ENCODE measurements at places on chromosomes 7 and 10.

DNA sequence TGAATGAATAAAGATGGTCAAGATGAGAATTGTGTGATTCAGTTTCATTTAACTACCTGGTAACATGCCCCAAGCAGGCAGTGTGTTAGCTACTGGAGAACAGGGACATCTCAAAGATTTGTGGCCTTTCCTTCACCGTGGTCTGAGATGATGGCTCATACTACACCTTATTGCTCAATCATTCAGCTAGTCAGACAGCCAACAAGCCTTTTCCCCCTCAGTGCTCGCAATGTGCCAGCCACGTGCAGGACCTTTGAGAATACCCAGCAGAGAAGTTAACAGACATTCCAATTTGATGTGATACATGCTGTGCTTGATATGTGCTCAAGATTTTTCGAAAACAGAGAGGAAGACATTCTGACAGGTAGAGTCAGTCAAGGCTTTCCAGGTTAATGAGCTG, 562.8 kb downstream of the SUGCT start:
- no peak for DNase-seq

DNA sequence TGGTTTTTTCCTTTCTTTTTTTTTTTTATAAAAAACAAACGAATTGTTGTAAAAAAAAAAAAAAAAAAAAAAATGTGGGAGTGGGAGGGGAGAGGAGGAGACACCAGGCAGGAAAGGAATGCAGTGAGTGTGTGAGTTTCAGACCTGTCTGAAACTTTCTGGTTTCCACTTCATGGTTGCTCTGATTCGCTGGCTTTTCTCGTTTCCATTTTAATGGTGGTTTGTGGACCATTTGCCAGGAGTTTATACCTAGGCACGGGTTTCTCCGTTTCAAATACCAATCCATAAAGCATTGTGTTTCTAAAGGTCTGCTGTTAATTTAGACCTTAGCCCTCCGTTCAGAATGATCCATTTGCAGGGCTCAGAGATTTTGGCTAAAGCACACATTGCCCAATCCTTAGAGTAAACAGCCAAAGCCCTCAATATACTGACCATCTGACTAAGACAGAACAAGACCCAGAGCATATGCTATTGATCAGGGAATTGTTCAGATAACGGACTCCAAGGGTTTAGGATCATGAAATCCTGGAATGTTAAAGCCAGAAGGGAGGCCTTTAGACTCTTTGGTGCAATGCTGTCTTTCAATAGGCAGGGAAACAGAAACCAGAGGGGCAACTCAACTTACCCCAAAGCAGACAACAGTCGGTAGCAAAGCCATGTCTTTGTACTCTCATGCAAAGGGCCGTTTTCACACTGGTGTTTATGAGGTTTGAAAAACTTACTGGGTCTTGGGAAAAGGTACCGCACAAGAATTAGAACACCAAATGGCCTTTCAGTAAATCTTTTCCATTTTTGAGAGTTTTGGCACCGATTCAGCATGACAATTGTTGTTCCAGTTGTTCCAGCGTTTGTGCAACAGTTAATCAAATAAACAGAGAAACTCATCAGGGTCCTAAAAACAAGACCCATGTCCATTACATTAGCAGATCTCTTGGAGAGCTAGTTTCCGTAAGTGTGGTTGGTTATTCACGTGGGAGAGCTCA, 94.3 kb upstream of the AGBL3 start:
- DNase-seq, result no peak

- DNase-seq, result no peak
Measured at GRCh38 chr7:130371046-130371445, 9.2 kb upstream of the CPA1 start.

GRCh38 chr10:31972519-31973041, 43.9 kb upstream of the ARHGAP12 start:
- no peak for DNase-seq

GRCh38 chr10:67772894-67773511, 65.0 kb downstream of the DNAJC12 start:
- DNase-seq, result no peak

- peak; percentile 66 for DNase-seq
Measured at GRCh38 chr10:119103903-119104653, at the start of gene DENND10. Gene DENND10, plus strand, starts transcription at chr10:119104113. Its CDS starts 30 bp downstream, at chr10:119104143.

- no peak for DNase-seq
Measured at GRCh38 chr10:95880704-95881103, 27.1 kb upstream of the CC2D2B start.

DNA sequence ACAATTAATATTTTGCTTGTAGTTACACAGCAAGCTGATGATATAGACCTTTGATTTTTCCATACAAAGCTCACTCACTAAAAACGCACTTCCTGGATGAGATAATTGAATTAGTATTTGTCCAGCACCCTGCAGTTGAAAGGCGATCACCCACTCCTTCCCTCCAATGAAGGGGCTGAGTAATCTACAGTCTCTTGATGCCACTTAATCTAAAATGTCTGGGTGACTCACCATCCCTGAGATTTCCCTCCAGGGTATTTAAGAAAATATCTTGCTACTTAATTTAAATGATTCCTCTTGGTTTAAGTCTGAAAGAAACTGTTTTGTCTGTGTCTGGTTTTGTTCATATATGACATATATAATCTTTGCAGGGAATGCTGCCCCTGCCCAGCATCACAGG, 515.3 kb downstream of the GRID1 start:
- DNase-seq, result no peak

DNA sequence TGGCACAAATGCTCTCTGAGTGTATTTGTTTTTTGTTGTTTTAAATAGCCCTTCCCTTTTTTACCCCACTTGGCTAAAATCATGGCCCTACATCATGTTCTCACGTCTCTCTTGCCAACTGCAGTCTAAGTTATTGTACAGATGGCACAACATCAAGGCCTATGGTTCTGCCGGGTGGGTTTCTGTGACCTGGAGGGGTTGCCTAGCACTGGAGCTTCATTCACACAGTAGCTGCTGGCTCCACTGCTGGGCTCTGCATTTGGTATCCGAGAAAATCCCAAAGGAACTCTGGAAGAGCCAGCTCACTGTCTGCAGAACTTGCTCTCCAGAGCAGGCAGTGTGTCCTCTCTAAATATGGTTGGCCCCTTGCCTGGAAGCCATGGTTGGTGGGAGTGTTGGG, 120.6 kb downstream of the LRRC4 start:
- no peak for DNase-seq

DNA sequence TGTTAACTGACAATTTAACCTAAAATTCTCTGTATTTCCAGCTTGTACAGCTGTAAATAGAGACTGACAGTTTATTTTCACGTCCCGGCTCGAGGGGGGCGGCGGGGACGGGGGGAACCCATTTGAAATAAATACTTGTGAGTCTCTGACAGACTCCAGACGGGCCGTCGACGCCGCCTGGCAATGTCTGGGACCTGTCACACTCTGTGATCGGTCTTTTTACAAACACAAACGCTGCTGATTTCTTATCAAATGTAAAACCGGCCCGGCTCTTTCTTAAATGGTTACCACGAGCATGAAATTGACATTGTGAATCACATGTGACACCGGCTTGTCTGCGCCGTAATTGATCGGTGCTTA, 57.0 kb downstream of the UNCX start:
- no peak for DNase-seq

DNA sequence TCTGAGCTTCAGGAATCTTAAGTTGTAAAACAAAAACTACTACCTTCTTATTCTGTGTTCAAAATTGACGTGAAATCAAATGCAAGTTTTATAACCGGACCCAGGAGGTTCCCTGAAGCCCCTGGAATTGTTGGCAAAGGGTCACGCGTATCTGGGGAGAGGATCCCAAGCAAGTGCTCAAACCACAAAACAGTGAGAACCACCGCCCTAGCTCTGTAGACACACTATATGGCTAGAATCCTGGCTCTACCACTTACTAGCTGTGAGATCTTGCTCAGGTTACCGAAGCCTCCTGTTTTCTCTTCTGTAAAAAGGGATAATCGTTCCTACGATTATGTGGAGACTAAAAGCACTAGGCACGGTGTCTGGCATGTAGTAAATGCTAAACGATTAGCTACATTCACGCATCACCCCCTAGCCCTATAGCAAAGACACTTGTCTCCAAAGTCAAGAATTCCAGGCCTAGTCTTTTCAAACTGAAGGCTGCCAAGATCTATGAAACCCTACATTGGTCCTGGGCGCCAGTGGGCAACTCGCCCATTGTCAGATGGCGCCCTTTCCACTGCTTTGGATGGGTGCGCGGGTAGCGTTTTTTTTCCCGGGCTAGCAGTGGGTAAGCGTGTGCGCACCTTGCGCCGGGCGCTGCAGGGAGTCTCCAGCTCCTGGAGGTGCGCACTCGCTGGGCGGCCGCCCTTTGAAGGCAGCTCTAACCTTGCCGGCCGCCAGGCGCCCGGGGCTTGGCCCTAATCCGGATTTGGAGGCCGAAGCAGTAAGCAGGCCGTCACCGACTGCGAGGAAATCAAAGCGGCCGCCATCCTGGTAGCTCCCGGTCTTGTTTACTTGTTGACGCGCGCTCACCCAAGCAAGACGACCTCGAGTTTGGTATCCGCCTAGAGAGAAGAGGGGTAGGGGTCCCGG, 11.6 kb upstream of the NKX2-3 start:
- DNase-seq, result no peak

- DNase-seq, result peak; percentile 38
Measured at GRCh38 chr10:91798649-91799611, 704 bp downstream of the TNKS2 start.

DNA sequence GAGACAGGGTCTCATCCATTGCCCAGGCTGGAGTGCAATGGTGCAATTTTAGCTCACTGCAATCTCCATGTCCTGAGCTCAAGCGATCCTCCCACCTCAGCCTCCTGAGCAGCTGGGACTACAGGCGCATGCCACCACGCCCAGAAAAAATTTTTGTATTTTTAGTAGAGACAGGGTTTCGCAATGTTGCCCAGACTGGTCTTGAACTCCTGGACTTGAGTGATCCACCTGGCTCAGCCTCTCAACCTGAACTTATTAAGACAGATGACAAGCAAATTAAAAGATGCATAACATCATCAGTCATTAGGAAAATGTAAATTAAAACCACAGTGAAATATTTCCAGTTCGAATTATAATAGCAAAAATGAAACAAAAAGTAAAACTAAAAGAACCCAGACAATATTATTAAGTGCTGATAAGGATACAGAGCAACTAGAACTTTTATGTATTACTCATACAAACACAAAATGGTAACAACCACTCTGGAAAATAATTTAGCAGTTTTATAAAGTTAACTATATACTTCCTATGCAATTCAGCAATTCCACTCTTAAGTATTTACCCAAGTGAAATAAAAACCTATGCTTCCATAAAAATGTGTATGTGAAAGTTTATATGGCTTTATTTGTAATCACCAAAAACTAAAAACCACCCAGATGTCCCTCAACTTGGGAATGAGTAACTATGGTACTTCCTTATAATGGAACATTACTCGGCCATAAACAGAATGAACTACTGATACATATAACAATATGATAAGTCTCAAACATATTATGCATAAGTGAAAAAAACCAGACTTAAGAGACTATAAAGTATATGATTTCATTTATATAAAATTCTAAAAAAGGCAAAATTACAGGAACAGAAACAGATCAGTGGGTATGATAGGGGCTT, 15.3 kb downstream of the ZFAND4 start:
- no peak for DNase-seq

- no peak for DNase-seq
Measured at GRCh38 chr10:118315629-118316028, 26.5 kb downstream of the FAM204A start.

GRCh38 chr10:43962346-43963191, 313.9 kb upstream of the ZNF32 start:
- DNase-seq, result no peak

- no peak for DNase-seq
Measured at GRCh38 chr7:74028321-74028838, 407 bp downstream of the ELN start.

DNA sequence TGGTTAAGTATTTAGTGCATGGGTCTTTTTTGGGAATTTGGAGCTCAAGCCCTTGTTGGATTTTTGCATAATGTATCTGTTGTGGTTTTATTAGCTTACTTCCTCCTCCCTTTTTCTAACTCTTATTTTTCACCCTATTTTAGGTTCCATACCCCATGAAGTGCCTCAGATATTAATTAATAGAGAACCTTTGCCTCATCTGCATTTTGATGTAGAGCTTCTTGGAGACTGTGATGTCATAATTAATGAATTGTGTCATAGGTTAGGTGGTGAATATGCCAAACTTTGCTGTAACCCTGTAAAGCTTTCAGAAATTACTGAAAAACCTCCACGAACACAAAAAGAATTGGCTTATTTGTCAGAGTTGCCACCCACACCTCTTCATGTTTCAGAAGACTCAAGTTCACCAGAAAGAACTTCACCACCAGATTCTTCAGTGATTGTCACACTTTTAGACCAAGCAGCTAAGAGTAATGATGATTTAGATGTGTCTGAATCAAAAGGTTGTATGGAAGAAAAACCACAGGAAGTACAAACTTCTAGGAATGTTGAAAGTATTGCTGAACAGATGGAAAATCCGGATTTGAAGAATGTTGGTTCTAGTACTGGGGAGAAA, 28.0 kb downstream of the SIRT1 start:
- DNase-seq, result no peak

DNA sequence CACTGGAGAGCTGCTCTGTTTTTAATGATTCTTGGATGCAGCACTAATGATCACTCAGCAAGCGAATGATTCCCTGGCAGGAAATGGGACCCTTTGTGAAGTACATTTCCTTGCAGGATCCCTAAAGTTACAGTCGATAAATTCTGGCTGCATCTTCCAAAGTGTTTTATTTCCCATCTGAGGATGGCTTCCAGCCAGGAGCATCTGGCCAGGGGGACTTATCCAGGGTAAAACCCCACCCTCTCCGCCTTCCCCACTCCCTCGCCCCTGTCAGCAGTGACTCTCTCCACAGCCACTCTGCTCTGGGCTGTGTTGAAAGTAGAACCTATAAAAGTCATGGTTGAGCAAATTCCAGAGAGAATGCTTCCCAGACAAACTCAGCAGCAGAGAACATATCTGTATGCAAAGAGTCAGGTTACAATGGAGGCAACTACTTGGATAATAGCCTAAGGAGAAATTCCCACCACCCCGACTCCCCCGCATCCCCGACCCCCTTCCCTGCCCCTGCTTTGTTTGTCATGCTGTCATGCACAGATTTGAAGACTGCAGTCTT, 111.0 kb upstream of the ANLN start:
- DNase-seq, result no peak

DNA sequence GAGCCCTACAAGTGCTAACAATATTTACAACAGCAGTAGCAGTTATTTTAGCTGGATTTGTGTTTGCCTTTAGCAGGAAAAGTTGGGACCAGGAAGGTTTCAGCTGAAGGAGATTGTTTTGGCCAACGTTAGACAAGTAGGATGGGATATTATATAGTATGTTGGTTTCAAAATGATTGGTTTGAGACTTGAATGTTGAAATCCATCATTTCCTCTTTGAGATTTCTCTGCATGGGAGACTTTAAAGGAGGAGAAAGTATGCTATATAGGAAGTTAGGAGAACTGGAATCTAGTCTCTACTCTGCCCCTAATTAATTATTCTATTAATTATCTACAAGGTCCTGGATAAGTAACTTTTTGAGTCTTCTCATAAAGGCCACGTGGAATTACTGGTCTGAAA, 263.8 kb downstream of the PTEN start:
- DNase-seq, result no peak

- DNase-seq, result no peak
Measured at GRCh38 chr7:111090846-111091245, at the start of gene LRRN3. Gene LRRN3, plus strand, starts transcription at chr7:111091127. Its CDS starts 31,646 bp downstream, at chr7:111122773.

Data from T follicular helper cell (primary cell).